ENCODE measurements at places on chromosomes 16 and 17.

GRCh38 chr16:77437859-77438258, 3.0 kb upstream of the ADAMTS18 start:
- H3K27ac ChIP-seq = no peak overlapping the region
- peaks cover 46% of the 10 kb centered on the region for H3K27me3 ChIP-seq
- no peaks in the 10 kb centered on the region for H3K36me3 ChIP-seq
- no peaks in the 10 kb centered on the region for H3K4me1 ChIP-seq
- DNase-seq = no peak

DNA sequence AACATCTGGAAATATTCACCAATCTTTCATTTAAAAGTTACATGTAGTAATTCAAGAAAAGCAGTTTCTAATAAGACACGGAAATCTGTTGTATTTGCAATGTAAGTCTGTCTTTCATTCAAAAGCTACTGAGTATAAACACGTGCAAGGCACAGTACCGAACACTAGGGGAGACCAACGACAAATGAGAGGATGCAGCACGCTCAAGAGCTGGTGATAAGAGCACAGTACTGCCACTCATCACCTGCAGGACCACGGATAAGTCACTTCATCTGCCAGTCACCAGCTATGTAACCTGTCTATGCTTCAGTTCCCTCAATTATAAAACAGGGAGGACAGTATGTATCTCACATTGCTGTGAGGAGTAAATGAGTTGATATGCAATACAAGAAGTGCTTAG, 67.1 kb downstream of the CLEC18A start:
- no peak for DNase-seq
- peak overlapping the region; percentile 23 for H3K27ac ChIP-seq
- H3K4me3 ChIP-seq = no peak overlapping the region
- no peaks in the 10 kb centered on the region for H3K27me3 ChIP-seq
- peaks cover 68% of the 10 kb centered on the region for H3K36me3 ChIP-seq

DNA sequence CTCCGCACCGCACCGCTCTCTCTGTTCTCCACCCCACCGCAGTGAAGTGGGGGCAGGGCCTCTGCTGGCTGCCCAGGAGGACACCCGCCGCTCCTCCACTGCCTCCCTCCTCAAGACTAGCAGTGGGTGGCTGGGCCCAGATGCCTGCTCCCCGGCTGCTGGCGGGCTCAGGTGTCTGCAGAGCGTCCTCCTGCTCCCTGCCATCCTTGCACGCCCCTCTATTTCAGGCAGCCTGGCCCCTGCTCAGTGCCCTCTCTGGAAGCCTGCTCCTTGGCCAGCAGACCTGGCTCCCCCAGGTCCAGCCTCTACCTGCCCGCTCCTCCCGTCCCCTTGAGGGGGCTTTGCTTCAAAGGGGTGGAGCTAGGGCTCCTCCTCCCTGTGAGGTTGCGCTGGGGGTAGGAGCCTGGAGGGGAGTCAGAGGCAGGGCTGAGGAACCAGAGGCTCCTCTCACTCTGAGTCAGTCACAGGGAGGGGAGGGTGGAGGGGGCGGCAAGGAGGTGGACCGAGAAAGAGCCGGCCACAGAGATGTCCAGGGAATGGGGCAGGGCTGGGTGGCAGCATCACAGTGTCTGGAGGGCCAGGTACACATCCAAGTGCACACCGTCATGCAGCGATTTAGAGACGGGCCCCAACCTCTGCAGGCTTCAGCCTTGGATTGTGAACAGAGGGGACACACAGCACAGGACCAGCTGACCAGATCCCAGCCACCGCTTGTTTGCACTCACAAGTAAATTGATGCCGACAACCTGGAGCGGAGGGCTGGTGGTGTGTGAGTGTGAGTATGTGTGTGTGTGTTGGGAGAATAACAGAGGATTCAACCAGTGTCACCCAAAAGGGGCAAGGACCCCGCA, 9.8 kb upstream of the TMEM92 start:
- H3K36me3 ChIP-seq = no peaks in the 10 kb centered on the region
- no peaks in the 10 kb centered on the region for H3K4me1 ChIP-seq
- H3K27ac ChIP-seq = no peak overlapping the region
- no peak overlapping the region for H3K4me3 ChIP-seq

DNA sequence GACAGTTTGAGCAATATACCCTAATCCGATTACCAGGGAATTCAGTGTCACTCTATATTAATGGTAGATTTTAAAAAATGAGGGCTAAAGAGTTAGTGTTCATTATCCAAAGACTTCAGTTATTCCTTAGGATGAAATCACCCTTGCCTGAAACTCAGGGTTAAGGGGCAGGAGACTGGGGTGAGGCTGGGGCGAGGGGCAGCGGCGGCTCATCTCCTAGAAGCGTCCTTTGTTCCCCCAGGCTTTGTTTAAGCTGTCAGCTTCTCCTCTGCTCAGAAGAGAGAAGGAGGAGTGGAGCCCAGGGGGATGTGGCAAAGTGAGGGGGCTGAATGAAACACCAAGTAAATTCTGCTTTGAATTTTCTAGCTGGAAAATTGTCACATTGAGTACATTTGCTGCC, 117.7 kb upstream of the ELAC2 start:
- H3K27me3 ChIP-seq = peaks cover 5% of the 10 kb centered on the region
- no peak overlapping the region for H3K4me3 ChIP-seq
- no peaks in the 10 kb centered on the region for H3K36me3 ChIP-seq
- H3K27ac ChIP-seq = no peak overlapping the region
- H3K4me1 ChIP-seq = no peaks in the 10 kb centered on the region

DNA sequence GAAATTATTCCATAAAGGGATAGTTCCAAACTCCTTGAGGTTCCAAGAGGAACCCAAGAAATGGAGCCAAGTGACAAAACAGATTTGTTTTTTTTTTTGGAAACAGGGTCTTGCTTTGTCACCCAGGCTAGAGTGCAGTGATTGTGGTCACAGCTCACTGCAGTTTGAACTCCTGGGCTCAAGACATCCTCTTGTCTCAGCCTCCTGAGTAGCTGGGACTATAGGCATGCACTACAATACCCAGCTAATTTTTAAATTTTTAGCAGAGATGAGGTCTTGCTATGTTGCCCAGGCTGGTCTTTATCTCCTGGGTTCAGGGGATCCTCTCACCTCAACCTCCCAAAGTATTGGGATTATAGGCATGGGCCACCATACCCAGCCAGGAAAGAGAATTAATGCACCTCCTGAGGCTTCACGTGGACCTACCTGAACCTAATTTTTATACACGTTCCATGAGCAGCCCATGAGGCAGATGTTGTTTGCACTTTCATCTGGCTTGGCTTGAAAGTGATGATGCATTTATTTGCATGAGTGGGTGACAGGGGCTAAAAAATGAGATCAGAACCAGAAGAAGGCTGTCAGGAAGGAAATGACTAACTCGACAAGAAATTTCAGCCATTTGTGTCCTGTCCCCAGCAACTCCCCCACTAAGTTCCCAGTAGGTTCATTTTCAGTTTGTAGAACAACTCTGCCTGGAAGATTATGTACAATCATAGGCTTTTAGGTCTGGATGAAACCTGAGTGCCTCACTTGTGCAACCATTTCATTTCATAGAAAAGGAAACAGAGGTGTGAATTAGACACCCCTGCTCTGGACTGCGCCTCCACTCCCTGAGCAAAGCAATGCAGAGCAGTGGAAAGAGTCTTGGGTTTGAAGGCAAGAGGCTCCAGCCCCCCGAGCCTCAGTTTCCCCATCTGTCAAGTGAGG, 10.3 kb upstream of the IRF8 start:
- no peaks in the 10 kb centered on the region for H3K36me3 ChIP-seq
- peak; percentile 60 for DNase-seq
- peak overlapping the region; percentile 23 for H3K4me3 ChIP-seq
- H3K4me1 ChIP-seq = peaks cover 44% of the 10 kb centered on the region
- H3K27ac ChIP-seq = peak overlapping the region; percentile 91

DNA sequence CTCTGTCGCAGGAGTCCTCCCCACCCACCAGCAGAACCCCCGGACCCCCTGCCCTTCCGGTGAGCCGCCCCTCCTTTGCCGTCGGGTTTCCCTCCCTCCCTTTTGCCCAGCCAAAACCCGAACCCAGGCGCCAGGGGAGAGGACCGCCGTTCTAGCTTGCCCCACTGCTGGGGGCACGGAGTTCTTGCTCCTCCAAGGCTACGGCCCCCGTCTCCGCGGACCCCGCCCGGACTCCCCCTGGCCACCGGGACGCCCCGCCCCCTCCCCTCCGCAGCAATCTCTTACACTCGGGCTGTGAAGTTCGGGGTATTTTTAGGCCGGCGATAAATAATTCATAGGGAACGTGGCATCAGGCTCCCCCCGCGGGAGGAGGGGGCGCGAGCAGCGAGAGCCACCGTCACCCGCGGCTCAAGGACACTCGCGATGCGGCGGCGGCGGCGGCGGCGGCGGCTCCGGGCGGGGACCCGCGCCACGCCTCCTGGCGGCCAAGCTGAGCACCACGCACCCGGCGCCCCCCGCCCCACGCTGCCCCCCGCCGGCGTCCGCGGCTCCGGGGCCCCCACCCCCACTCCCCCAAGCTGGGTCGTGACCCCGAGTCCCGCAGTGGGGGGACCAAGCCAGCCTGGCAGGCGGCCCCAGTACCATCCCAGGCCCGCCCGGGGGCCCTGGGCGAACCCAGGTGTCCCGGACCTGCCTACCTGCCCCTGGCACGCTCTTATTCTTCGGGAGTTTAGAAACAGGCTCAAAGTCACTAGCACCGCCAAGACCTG, at the start of gene GRIN2C:
TSS of gene GRIN2C (minus strand) at position 427 of the 770 bp plus-strand sequence. CDS start 4,793 bp downstream, outside the sequence.
- H3K36me3 ChIP-seq = peaks cover 5% of the 10 kb centered on the region
- no peak within 1 kb of the TSS for H3K27ac ChIP-seq
- H3K4me1 ChIP-seq = peaks cover 17% of the 10 kb centered on the region
- H3K27me3 ChIP-seq = peaks cover 63% of the 10 kb centered on the region
- H3K4me3 ChIP-seq = peak within 1 kb of the TSS; percentile 54
- DNase-seq = peak; percentile 64

DNA sequence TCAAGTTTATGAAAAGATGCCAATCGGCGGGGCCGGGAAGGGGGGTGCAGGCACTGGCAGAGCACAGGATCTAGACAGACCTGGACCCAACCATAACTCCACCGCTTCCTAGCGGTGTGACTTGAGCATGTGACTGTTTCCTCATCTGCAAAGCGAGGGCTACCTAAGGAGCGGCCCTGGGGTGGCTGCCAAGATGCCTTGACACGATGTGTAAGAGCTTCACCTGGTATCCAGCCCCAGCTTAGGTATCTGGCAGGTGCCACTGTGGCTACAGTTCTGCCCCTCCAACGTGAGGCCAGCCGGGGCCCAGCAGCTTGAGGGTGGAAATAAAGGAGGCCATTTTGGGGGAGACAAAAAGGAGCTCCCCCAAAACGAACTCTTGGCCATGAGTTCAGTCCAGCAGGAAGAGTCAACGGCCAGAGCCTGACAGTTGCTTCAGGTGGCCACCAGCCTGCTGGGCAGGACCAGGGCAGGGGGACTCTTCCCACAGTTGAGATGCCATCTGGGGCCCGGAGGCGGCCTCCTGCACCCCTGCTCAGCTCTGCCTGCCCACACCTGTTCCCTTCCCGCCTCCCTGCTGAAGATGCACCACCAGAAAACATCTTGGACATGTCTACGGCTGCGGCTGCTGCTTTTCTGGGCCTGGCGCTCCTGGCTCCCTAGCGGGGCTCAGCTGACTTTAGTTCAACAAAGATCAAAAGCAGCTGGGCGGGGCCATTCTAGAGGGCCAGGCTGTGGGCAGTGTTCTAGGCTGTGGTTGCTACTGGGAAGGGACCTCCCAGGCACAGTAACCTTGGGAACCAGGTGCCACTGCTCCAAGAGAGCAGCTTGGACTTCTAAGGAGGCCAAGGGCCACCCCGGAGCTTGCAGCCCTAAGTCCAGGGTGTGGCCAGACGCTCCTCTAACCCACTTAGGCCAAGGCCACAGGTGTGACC, 3.4 kb upstream of the MTSS2 start:
- peaks cover 11% of the 10 kb centered on the region for H3K4me1 ChIP-seq
- H3K27me3 ChIP-seq = peaks cover 17% of the 10 kb centered on the region
- H3K4me3 ChIP-seq = no peak overlapping the region
- peaks cover 4% of the 10 kb centered on the region for H3K36me3 ChIP-seq
- no peak overlapping the region for H3K27ac ChIP-seq

GRCh38 chr17:13484020-13484419, 117.7 kb downstream of the HS3ST3A1 start:
- no peaks in the 10 kb centered on the region for H3K36me3 ChIP-seq
- H3K4me1 ChIP-seq = no peaks in the 10 kb centered on the region
- H3K27me3 ChIP-seq = peaks cover 11% of the 10 kb centered on the region
- no peak for DNase-seq

GRCh38 chr17:5840811-5841446, 229.2 kb upstream of the WSCD1 start:
- no peaks in the 10 kb centered on the region for H3K4me1 ChIP-seq
- H3K27ac ChIP-seq = no peak overlapping the region
- no peaks in the 10 kb centered on the region for H3K36me3 ChIP-seq
- no peak overlapping the region for H3K4me3 ChIP-seq
- peaks cover 8% of the 10 kb centered on the region for H3K27me3 ChIP-seq

DNA sequence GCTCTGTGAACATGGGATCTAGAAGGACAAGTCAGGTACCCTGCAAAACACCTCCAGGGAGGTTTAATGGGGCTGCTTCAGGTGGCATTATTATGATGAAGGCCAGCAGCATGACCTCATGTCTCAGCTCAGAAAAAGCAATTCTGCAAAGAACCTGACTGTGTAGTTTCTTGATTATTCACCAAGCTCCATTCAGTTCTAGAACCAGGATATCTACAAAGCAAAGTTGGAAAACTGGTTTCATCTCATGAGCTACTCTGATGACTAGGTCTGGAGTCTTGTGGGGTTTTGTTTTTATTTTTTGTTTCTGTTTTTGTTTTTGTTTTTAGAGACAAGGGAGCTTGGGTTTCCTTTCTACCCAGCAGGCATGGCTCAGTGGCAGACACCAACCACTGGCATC, 19.0 kb upstream of the LRRC37A3 start:
- peaks cover 1% of the 10 kb centered on the region for H3K4me1 ChIP-seq
- H3K27ac ChIP-seq = no peak overlapping the region
- DNase-seq = no peak
- no peaks in the 10 kb centered on the region for H3K36me3 ChIP-seq
- H3K4me3 ChIP-seq = no peak overlapping the region

- H3K27me3 ChIP-seq = no peaks in the 10 kb centered on the region
- H3K4me1 ChIP-seq = peaks cover 41% of the 10 kb centered on the region
- DNase-seq = no peak
- H3K27ac ChIP-seq = no peak overlapping the region
- H3K36me3 ChIP-seq = peaks cover 88% of the 10 kb centered on the region
These were observed 24.0 kb downstream of the ABCC1 start for GRCh38 chr16:15973421-15973820.

DNA sequence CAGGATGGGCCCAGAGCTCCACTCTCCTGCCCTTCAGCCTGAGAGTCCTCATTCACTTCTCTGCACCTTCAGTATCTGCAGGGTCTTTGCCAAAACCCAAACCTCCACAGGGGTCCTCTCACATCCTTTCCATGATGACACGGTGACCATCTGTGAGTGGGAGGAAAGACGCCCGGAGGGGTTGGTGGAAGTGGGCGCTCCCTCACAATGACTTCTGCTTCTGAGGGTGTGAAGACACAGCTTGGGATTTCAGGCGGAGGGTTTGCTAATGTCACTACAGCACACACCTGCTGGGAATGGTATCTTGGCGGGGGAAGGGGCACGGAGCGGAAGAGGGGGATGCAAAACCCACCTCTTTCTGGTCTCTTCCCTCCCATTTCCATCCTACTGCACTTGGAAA, 115.1 kb upstream of the SDK2 start:
- no peaks in the 10 kb centered on the region for H3K36me3 ChIP-seq
- H3K27ac ChIP-seq = no peak overlapping the region
- no peak for DNase-seq
- peaks cover 21% of the 10 kb centered on the region for H3K4me1 ChIP-seq
- no peaks in the 10 kb centered on the region for H3K27me3 ChIP-seq

Data from activated T-cell treated with anti-CD3 and anti-CD28 coated beads, Interleukin-2, amount 50 U/mL, for 24 hours (primary cell).